ENCODE measurements at places on chromosomes 7 and 10.
A peak's percentile ranks its signal among the peaks of the same experiment; 100 is the strongest.

- DNase-seq = peak; percentile 60
Measured at GRCh38 chr10:30581779-30582380, 47.7 kb downstream of the LYZL2 start.

DNA sequence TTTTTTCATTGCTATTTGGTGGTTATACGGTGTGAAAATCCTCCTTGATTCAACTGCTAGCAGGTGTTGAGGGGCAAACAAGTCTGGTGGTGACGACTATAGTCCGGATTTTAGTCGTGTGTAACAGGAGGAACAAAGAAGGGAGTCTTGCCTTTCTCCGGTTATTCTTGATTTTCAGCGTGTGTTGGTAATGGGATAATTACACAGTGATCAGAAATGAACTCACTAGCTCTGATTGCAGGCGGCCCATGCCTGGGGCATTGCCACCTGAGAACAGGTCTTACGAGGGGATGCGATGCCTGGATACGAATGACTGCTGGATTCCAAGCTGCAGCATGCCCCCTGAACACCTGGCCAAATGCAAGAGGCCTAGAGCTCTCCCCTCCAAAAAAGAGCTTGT, 72.8 kb downstream of the CAMK1D start:
- DNase-seq = no peak

GRCh38 chr7:80273327-80273726, 138.7 kb downstream of the GNAI1 start:
- DNase-seq = peak; percentile 64

DNA sequence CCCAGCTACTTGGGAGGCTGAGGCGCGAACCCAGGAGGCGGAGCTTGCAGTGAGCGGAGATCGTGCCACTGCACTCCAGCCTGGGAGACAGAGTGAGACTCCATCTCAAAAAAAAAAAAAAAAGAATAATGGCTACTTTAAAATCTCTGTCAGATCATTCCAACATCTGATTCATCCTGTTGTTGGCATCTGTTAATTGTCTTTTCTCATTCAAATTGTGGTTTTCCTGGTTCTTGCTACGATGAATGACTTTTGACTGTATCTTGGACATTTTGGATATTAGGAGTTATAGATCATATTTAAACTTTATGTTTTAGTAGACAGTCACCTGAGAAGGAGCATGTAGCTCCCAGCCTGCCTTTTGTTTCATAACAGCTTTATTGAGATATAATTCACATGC, 8.5 kb downstream of the TPST1 start:
- DNase-seq = peak; percentile 22

DNA sequence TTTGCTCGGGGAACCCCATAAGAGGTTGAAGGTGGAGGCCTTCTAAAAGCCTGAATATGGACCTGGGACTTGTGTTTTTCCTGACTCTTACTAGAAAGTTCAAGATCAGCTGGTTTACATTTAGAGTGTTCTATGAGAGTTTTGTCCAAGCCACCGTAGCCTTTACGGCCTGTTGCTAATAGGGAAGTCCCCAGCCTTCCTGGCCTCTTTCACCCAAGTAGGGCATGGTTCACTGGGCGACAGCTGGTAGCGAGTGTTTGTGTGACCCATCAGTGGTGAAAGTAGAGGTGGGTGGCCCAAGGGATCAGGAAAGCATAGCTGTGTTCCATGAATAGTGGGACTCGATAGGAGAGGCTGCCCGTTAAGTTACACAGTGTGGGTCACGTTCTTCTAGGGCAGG, 60.1 kb downstream of the RABGEF1 start:
- no peak for DNase-seq

DNA sequence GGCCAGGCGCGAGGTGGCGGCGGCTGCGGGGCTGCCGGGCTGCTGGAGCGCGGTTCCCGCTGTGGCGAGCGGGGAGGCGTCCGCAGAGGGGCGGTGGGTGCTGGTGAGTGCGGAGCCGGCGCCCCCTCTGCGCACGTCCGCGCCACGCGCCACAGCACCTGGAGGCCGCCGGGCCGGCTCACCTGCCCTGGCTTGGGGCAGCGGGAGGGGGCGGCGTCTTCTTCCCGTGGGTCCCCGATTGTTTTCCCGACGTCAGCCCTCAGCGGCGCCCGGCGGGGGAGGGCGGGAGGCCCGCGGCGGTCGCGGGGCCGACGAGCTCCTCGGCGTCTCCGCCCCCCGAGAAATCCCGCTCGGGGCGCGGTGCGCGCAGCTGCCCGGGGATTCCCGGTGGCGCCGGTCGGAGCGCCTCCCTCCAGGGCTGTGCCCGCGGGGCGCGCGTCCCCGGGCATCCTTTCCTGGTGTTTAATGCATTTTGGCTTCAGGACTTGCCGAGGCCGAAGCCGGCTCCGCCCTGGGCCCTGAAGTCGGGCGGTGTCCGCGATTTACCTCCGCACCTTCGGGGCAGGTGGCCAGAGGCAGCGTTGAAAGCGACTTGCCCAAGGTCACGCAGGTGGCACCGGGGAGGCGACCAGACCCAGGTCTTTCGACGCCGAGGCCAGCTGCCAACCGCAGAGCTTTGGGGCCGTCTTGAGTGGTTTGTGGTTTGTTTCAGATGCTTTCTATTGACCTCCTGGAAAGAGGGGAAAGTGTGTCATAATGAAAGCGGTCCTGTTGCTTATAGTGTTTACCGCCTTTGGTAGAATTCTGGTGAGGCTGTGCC, 561 bp downstream of the PLEKHA1 start:
- peak; percentile 59 for DNase-seq
